ENCODE measurements at places on chromosomes 1 and 21.

GRCh38 chr1:222195857-222196256 is 352.0 kb downstream of the HHIPL2 start:
- DNase-seq = no peak

- DNase-seq = no peak
Observed at GRCh38 chr1:110012100-110012780, 22.2 kb upstream of the STRIP1 start.

DNA sequence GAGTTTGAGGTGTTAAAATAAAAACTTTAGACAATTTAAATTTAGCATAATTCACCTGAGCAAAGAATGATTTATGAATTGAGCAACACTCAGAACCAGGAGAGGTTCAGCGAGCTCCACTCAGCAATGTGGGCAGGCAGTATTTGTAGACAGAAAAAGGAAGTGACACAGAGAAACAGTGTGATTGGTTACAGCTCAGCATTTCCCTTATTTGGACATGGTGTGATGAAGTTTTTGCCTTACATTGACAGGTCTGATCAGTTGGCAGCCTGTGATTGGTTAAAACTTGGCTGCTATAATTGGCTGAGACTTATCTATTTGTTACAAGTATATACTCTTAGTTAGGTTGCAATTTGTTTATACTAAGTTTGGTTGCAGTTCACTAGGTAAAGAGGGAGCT is 621.2 kb upstream of the PRMT6 start:
- no peak for DNase-seq

DNA sequence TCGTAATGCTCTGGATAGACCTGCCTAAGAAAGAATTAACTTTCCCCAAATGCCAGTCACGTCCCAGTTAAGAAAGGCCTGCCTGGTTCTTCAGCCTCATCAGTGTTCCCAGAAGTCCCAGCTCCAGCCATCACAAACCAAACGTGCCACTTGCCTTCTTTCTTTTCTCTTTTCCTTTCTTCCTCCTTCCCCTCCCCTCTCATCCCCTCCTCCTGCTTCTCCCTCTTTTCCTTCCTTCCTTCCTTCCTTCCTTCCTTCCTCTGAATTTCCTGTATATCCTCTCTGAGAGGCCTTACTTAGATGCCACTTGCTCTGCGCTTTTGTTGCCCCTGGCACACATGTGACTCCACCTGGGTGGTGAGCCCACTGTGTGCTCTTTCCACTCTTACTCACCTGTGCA is 228.2 kb downstream of the NFIA start:
- no peak for DNase-seq

GRCh38 chr1:114561333-114561732 is 20.1 kb downstream of the BCAS2 start:
- DNase-seq = no peak

GRCh38 chr1:213345621-213346020 is 294.6 kb downstream of the RPS6KC1 start:
- no peak for DNase-seq

DNA sequence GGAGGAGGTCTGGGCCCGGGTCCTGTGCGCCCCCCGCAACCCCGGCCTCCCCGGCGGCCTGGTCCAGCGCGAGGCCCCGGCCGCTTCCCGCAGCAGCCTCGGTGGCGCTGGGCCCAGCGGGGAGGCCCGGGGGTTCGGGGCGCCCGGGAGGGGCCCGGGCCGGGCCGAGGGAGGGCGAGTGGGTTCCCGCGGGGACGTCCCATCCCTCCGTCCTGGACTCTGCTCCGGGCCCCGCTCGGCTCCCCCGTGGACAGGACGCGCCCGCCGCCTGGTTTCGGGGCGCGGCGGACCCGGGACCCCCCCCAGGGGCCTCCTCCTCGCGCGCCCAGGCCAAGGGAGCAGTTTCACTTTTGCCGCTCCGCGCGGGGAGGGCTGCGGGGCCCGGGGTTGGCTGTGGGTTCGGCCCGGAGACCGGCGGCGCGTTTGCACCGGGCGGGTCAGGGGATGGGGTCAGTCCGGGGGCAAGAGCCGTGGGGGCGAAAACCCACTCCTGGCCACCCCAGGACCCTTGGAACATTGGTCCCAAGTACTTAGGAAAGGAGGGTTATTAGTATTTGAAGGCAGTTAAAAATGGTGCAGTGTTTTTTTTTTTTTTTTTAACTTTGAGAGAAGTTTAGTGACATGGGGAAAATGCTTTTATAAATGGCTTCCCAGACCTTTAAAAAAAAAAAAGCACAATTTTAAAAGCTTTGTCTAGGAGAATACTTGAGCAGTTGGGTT is 677 bp downstream of the AGPAT3 start:
- no peak for DNase-seq

DNA sequence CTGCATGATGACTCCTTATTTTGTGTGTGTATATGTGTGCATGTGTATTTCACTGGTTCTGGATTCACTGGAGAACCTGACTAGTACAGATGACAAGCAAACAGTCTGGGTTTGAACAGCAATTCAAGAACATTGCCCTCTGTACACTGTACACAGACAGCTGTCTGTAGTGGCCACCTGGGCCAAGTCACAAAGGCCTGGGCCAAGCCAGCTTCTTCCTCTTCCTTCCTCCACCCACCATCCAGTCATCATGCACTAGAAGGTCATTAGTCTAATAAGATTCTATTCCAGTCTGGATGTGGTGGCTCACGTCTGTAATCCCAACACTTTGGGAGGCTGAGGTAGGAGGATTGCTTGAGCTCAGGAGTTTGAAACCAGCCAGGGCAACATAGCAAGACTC is 155.9 kb downstream of the ELAVL4 start:
- DNase-seq = no peak

DNA sequence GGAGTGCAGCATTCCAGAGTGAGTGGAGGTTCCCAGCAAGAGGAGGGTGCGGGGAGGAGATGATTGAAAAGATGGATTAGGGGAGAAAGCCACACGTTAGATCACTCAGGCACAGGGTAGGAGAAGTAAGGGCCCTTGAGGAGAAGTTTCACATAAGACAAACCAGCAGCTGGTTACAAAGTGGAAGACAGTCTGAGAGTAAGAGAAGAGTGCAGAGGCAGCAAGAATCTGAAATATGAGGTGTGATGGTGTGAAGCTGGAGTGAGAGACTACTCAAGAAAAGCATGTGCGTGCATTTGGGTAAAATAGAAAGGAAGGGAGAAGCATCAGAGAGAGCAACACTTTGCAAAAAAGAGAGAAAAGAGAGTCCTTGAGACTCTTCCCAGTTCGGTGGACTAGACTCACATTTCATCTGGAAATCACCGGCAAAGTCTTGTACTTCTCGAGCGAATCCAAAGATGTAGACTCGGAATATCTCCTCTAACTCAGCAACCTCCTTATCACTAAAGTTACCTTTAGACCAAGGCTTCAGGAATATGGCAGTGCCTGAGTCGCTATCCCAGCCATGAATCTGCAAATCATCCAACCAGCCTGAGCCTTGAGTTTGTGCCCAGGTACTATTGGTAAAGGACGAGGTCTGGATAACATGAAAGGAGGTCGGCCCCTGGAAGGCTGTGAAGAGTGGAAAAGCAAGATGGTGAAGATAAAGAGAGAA is 783 bp downstream of the CD1B start:
- DNase-seq = no peak

DNA sequence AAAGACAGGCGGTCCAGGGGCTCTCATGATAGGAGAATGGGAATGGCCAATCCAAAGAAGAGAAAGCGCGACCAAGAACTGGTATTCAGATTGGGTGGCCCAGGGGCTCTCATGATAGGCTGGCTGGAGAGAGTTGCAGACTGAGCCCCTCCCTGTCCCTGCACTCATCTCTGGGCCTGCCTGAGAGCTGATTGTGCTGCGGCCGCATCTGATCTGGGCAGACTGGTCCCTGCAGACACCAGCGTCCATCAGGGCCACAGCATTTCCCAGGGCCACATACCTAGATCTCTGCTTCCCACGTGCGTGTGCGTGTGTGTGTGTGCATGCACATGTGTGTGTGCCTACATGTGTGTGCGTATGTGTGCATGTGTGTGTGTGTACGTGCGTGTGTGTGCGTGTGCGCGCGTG is 30.4 kb upstream of the MAN1C1 start:
- no peak for DNase-seq

- no peak for DNase-seq
Observed at GRCh38 chr1:236507022-236507700, 16.6 kb upstream of the LGALS8 start.

DNA sequence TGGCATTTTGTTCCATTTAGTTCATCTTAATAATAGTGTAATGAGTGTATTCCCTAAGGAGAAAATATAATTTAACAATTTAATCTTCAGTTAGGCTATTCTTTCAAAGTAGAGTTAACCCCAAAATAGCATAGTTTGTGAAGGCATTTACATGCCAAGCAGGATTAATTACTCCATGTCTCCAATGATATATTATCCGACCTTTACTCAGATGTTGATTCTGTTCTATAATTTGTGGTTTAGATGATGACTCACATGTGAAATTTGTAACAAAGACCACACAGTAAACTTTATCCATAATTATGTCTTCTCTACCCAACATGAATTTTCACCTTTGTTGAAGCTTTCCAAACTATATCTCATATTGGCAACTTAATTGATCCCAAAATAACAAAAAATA is 2065.2 kb downstream of the MRPL39 start:
- DNase-seq = no peak

- DNase-seq = no peak
Observed at GRCh38 chr1:214044438-214045214, 56.9 kb downstream of the PROX1 start.

Measured in HFF-Myc (cell line).